GM23338 (cell line): ENCODE measurements at places on chromosomes 3 and 15. TPM values are rescaled to one million over a fixed set of nuclear protein-coding genes. Genes with fewer than 3 reads are reported as not detected.

- H3K27me3 ChIP-seq = no peaks in the 10 kb centered on the region
- no peaks in the 10 kb centered on the region for H3K36me3 ChIP-seq
- H3K27ac ChIP-seq = peak overlapping the region; percentile 52; the same call in 1 of the 2 replicates
- H3K4me1 ChIP-seq = peaks cover 33% of the 10 kb centered on the region
These were observed 15.9 kb downstream of the CADPS start for GRCh38 chr3:62859203-62859791.

- peaks cover 6% of the 10 kb centered on the region; the same call in 1 of the 2 replicates for H3K4me1 ChIP-seq
- no peak for DNase-seq
- no peak overlapping the region for H3K4me3 ChIP-seq
- no peaks in the 10 kb centered on the region for H3K27me3 ChIP-seq
- no peaks in the 10 kb centered on the region for H3K36me3 ChIP-seq
These were observed 88.2 kb upstream of the TSC22D2 start for GRCh38 chr3:150319900-150320299.

- no peaks in the 10 kb centered on the region for H3K4me1 ChIP-seq
- no peak overlapping the region for H3K4me3 ChIP-seq
- H3K36me3 ChIP-seq = no peaks in the 10 kb centered on the region
- H3K27ac ChIP-seq = no peak overlapping the region
- no peak for DNase-seq
These were observed 44.0 kb upstream of the MAGI1 start for GRCh38 chr3:66082679-66083078.

DNA sequence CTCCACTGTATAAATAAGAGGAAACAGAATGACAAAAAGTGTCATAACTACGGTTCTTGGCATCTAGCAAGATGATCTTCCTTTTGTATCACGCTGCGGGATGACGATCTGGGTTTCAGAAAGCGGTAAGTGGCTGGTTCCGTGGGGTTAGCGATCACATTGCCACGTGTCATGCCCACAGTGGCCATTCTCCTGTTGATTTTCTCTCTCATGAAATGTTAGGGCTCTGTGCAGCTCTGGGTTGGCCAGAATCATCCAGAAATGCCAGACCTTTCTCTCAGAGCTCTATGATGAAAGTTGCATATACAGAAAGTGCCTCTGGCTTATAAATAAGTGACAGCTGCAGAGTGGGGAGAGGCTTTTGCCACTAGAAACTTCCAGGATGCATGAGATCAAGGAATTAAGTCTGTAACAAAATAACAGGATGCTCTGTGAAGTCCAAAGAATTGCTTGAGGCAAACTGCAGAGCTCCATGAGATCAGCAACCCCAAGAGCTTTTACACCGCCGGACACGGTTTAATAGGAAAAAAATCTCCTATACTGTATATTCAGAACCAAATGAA is 71.6 kb downstream of the ABTB1 start:
- H3K4me1 ChIP-seq = no peaks in the 10 kb centered on the region
- DNase-seq = no peak
- H3K4me3 ChIP-seq = no peak overlapping the region
- H3K27me3 ChIP-seq = no peaks in the 10 kb centered on the region
- no peak overlapping the region for H3K27ac ChIP-seq
- H3K36me3 ChIP-seq = no peaks in the 10 kb centered on the region

DNA sequence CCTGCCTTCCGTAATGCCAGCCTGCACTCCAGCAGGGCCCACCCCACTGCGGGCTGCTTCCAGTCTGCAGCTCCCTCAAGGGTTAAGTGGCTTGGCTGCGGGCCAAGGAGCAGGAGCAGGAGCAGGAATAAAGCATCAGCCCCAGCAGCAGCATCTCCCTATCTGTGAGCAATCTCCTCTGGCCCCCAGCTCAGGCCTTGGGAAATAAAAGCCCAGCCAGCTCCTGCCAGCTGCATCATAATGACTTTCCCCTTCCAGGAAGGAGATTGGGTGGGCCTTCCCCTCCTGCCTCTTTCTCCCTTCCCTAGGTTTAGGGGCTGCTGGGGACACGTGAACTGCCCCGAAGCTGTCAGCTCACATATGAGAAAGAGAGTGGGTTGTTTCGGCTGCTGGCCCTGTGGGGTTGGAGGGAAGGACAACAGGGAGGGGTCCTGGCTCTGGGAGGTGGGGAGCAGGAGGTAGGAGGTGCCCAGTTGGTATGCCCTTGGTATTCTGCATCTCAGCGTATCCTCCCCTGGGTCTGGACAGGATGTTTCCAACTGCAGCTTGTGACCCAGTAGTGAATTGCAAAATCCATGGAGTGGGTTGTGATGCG is 34.6 kb upstream of the FGD5 start:
- no peak overlapping the region for H3K27ac ChIP-seq
- no peak overlapping the region for H3K4me3 ChIP-seq
- H3K36me3 ChIP-seq = no peaks in the 10 kb centered on the region
- no peaks in the 10 kb centered on the region for H3K27me3 ChIP-seq
- peaks cover 6% of the 10 kb centered on the region for H3K4me1 ChIP-seq
- peak; percentile 38 for DNase-seq

GRCh38 chr3:149970716-149971402 is at the start of gene PFN2:
Gene PFN2 (minus strand): TSS chr3:149970895. CDS start chr3:149970856, 39 bp downstream.
- H3K4me1 ChIP-seq = peaks cover 32% of the 10 kb centered on the region
- H3K27me3 ChIP-seq = no peaks in the 10 kb centered on the region
- peaks cover 3% of the 10 kb centered on the region; the same call in 1 of the 2 replicates for H3K36me3 ChIP-seq

DNA sequence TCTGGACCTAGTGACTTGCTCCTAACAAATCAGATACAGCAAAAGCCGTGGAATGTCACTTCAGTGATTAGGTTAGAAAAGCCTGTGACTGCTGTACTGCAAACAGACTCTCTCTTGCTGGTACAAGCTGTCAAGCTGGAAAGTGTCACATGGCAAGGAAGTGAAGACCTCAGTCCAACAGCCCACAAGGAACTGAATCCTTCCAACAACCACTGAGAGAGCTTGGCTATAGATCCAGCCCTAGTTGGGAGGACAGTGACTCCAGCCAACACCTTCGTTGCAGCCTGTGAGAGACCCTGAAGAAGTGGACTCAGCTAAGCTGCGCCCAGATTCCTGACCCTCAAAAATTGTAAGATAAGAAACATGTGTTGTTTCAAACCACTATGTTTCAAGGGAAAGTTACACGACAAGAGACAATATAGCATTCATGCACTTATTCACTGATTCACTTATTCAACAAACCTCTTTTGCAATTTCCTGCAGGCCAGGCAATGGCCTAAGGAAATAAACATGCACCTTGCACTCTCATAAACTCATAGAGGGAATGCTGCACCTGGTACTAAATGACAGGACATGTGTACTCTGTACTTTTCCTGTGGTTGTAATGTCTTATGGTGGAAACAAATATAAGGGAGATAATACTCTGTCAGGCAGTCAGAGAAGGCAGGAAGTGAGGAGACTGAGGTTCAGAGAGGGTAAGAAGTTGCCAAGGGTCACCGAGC is 142.9 kb downstream of the CADPS start:
- no peaks in the 10 kb centered on the region for H3K27me3 ChIP-seq
- no peak overlapping the region for H3K27ac ChIP-seq
- H3K36me3 ChIP-seq = no peaks in the 10 kb centered on the region
- H3K4me3 ChIP-seq = no peak overlapping the region

DNA sequence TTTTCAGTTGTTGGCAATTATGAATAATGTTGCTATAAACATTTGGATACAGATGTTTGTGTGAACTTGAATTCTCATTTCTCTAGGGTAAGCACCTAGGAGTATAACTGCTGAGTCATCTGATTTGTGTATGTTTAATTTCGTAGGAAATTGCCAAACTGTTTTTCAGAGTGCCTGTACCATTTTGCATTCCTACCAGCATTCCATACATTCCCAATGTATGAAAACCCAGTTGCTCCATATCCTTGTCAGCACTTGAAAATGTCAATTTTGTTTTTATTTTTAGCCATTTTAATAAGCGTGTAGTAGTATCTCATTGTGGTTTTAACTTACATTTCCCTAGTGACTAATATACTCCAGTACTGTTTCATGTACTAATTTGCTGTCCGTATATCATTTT is 98.5 kb upstream of the TSC22D2 start:
- H3K27ac ChIP-seq = no peak overlapping the region
- H3K36me3 ChIP-seq = no peaks in the 10 kb centered on the region
- H3K4me3 ChIP-seq = no peak overlapping the region

- peak overlapping the region; percentile 21; the same call in 1 of the 2 replicates for H3K27ac ChIP-seq
- H3K27me3 ChIP-seq = no peaks in the 10 kb centered on the region
- DNase-seq = peak; percentile 56
- no peak overlapping the region for H3K4me3 ChIP-seq
- no peaks in the 10 kb centered on the region for H3K36me3 ChIP-seq
- peaks cover 28% of the 10 kb centered on the region for H3K4me1 ChIP-seq
These were observed 124.1 kb upstream of the CHRM5 start for GRCh38 chr15:33844186-33844585.

GRCh38 chr15:76815421-76815820 is 89.7 kb downstream of the SCAPER start:
- no peak overlapping the region for H3K4me3 ChIP-seq
- no peaks in the 10 kb centered on the region for H3K4me1 ChIP-seq

GRCh38 chr3:137207616-137208015 is 249.8 kb downstream of the IL20RB start:
- H3K27ac ChIP-seq = no peak overlapping the region
- H3K4me3 ChIP-seq = no peak overlapping the region
- no peaks in the 10 kb centered on the region for H3K4me1 ChIP-seq
- no peak for DNase-seq

- H3K4me1 ChIP-seq = peaks cover 44% of the 10 kb centered on the region
- peak; percentile 41 for DNase-seq
- no peak overlapping the region for H3K27ac ChIP-seq
These were observed 25.7 kb downstream of the MYO1E start for GRCh38 chr15:59346951-59347350.

- H3K36me3 ChIP-seq = no peaks in the 10 kb centered on the region
- no peak overlapping the region for H3K4me3 ChIP-seq
- H3K27me3 ChIP-seq = no peaks in the 10 kb centered on the region
- peak; percentile 30 for DNase-seq
These were observed 41.5 kb downstream of the PRKCD start for GRCh38 chr3:53202331-53203015.

DNA sequence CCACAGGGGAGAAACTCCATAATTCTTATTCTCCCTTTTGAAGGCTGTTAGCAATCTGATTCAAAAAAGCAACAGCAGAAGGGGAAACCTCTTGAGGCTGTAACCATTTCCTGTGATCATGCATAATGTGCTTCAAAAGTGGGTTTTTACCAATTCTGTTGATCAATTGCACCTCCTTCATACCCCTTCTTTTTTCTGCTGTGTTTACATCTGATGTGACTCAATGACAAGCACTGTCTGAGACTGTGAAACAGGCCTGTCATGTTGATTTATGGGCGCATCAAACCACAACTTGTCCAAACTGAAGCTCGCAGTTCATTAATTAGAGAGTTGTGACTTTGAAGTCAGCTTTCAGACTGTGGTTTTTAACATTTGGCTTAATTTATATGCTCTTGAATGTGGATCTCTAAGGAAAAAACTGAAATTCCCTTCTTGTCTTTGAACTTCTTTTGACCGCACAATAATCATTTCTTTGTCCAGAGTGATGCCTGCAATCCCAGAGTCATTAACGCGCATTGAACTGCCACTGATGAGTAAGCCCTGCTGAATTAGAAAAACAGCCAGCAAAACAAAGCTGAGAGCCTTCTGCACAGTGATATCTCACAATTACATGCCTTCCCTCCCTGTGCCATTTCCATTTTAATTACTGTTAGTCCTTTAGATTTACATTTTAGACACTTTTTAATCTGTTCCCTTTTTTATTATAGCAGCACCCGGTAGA is 532.8 kb downstream of the FOXP1 start:
- H3K27ac ChIP-seq = peak overlapping the region; percentile 82
- no peaks in the 10 kb centered on the region for H3K27me3 ChIP-seq
- H3K4me3 ChIP-seq = peak overlapping the region; percentile 32
- H3K36me3 ChIP-seq = no peaks in the 10 kb centered on the region
- peaks cover 100% of the 10 kb centered on the region for H3K4me1 ChIP-seq
- DNase-seq = no peak

GRCh38 chr15:36506733-36507356 is 72.6 kb upstream of the CDIN1 start:
- no peak overlapping the region for H3K27ac ChIP-seq
- H3K4me3 ChIP-seq = no peak overlapping the region
- no peak for DNase-seq
- no peaks in the 10 kb centered on the region for H3K36me3 ChIP-seq

- H3K27ac ChIP-seq = no peak overlapping the region
- H3K4me3 ChIP-seq = no peak overlapping the region
- no peaks in the 10 kb centered on the region for H3K27me3 ChIP-seq
- no peaks in the 10 kb centered on the region for H3K4me1 ChIP-seq
- DNase-seq = no peak
- peaks cover 14% of the 10 kb centered on the region; the same call in 1 of the 2 replicates for H3K36me3 ChIP-seq
These were observed 1.9 kb downstream of the P2RY12 start for GRCh38 chr3:151382671-151383070.

SELENOK gene
- total RNA-seq = 21.4 and 26.4 TPM in 2 replicates

PRTG gene
- total RNA-seq = 2.3 and 3.4 TPM in 2 replicates

DAZL gene
- total RNA-seq = 5.3 and 5.9 TPM in 2 replicates

TF gene
- 0.76 and 2.9 TPM in 2 replicates for total RNA-seq

BOC gene
- 3.0 and 4.1 TPM in 2 replicates for total RNA-seq

LRRFIP2 gene
- total RNA-seq = 27.5 and 29.0 TPM in 2 replicates

CNTN3 gene
- total RNA-seq = 0.04 and 0.24 TPM in 2 replicates

TMC3 gene
- total RNA-seq = not detected in 2 replicates

POTEB3 gene
- total RNA-seq = not detected in 2 replicates

CFAP100 gene
- 0.07 TPM in 1 of 2 replicates, not detected in the other for total RNA-seq

KCNAB1 gene
- 0.08 and 0.69 TPM in 2 replicates for total RNA-seq
